ENCODE measurements at places on chromosomes 16 and 17.

GRCh38 chr16:85753559-85753958 lies 2.7 kb upstream of the C16orf74 start:
- DNase-seq = no peak

DNA sequence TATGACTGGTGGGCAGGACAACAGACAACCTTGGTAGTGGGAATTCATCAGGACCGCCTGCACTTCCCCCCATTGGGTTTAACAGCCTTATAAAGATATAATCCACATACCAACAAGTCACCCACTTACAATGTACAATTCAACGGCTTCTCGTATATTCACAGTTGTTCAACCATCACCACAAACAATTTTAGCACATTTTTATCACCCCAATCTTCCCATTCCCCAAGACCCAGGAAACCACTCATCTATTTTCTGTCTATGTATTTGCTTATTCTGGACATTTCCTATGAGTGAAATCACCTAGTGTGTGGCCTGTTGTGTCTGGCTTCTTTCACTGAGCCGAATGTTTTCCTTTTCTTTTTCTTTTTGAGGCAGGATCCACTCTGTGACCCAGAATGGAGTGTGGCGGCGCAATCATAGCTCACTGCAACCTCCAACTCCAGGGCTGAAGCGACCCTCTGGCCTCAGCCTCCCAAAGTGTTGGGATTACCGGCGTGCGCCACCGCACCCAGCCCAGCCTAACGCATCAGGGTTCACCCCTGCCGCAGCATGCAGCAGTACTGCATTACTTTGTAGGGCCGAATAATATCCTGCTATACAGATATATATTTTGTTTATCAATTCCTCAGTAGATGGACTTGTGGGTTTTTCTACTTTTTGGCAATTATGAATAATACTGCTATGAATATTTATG lies 10.9 kb downstream of the ANKS3 start:
- DNase-seq = no peak

- no peak for DNase-seq
Measured at GRCh38 chr16:88303890-88304819, 78.6 kb upstream of the ZNF469 start.

- DNase-seq = no peak
Measured at GRCh38 chr17:28972437-28972836, 21.1 kb upstream of the PHF12 start.

DNA sequence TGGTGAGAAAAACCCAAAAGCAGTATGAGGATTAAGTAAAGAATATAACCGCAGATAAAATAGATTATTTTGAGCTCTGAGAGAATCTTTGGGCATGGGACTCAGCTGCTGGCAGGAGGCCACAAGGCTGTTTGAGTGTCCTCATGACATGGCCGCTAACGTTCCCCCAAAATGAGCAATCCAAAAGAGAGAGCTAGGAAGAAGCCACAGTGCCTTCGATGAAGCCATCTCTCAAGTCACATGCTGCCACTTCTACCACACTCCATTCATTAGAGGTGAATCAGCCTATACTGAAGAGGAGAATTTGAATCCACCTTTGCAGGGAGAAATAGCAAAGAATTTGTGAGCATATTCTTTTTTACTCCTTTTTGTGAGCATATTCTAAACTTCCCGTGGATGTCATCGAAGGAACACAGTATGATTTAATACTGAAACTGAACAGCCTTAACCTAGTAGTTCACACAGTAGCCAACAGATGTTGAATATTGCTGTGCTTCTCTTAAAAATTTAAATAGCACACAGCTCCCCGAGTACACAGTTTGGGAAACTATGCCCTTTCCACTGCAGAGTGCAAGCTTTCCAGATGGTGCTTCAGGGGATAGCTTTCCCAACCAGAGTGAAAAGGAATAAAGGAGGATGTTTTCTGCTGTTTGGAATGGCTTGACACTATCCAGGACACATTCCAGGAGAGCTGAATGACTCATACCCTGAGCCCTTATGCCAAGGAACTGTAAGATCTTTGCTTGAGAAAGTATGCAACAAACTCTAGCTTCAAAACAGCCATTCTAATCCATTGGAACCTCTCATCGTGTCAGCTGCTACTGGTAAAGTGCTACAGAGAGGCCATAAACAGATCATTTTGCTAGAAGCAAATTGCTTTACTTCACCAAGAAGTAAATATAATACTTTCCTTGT lies 33.9 kb downstream of the ANKFY1 start:
- no peak for DNase-seq

GRCh38 chr16:50103764-50104163 lies 38.0 kb downstream of the HEATR3 start:
- DNase-seq = no peak

DNA sequence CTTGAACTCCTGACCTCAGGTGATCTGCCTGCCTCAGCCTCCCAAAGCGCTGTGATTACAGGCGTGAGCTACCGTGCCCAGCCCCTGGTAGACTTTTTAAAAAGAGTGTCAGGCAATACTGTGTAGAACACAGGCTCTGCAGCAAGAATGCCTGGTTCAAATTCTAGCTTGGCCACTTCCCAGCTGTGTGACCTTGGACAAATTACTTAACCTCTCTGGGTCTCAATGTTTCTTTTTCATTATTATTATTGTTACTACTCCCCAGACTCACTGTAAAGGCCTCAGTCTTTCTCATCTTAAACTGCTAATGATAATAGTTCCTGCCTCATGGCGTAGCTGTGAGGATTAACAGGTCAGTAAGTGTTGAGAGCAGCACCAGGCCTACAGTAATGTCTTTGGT lies 114.3 kb downstream of the LITAF start:
- DNase-seq = no peak

- no peak for DNase-seq
Measured at GRCh38 chr17:31272236-31272635, 24.8 kb downstream of the OMG start.

DNA sequence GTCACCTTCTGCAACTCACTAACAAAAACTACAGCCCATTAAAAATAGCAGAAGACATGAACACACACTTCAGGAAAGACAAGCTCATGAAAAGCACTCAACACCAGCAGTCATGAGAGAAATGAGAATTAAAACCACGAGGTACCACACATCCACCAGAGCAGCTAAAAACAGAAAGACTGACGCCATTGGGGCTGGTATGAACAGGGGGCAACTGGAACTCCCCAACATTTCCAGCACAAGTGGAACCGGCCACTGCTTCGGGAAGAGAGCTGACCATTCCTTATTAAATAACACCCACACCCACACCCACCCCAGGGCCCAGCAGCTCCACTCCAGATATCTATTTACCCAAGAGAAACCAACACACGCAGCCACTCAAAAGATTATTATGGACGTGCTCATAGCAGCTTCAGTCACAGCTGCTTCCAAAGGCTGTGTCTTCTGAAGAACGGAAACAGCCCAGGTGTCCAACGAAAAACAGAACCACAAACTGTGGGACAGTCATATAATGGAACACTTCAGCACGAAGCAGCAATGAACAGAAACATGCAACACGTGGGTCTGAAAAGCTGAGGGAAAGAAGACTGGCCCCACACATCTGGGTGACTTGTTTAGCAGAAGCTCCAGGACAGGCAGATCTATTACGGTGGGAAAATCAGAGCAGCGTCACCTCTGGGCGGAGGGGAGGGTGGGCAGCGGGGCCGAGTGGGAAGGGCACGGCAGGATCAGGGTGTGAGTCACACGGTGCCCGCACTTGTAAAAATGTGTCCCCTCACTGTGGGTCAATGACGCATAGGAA lies 41.1 kb downstream of the KLHDC4 start:
- DNase-seq = no peak

DNA sequence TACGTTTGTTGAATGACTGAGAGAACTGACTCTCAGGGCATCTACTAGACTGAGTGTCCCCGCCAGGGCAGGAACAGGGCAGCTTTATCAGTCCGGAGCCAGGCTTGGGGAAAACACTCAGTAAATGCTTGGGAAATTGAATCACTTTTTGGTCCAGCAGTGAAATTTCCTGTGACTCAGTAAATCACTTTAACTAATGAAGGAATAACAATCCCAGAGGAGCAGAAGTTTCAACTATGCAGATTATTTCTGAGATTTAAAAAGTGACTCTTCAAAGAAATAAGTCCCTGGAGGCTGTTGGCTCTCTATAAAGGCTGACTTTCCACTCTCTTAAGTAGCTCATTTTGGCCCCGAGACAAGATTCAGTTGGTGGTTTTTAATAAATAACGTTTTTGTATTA lies 101.8 kb downstream of the FOXL1 start:
- no peak for DNase-seq

DNA sequence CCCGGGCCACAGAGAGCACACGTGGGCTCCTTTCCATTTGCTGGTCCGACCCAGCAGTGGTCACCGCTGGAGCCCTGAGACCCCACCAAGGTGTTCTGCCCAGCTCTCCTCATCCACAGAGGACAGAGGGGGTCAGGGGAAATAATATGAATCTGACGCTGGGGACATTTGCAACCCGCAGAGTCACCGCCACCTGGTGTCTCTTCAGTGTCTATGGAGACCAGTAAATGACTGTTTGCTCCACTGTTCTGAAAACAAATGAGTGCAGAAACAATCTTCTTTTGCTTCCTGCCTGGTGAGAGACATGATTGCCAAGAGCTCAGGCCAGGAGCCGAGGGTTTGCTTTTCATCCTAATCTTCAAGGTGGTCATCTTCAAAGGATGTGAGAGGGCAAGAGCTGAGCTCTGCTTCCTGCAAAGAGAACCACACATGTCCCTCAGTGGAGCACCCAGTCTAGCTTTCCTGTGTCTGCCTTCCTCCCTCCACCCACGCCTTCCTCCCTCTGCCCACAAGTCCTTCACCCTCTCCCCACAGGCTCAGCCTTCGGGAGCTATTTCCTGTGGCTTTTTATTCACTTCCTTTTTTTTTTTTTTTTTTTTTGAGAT lies 14.7 kb upstream of the KLHDC4 start:
- DNase-seq = no peak

DNA sequence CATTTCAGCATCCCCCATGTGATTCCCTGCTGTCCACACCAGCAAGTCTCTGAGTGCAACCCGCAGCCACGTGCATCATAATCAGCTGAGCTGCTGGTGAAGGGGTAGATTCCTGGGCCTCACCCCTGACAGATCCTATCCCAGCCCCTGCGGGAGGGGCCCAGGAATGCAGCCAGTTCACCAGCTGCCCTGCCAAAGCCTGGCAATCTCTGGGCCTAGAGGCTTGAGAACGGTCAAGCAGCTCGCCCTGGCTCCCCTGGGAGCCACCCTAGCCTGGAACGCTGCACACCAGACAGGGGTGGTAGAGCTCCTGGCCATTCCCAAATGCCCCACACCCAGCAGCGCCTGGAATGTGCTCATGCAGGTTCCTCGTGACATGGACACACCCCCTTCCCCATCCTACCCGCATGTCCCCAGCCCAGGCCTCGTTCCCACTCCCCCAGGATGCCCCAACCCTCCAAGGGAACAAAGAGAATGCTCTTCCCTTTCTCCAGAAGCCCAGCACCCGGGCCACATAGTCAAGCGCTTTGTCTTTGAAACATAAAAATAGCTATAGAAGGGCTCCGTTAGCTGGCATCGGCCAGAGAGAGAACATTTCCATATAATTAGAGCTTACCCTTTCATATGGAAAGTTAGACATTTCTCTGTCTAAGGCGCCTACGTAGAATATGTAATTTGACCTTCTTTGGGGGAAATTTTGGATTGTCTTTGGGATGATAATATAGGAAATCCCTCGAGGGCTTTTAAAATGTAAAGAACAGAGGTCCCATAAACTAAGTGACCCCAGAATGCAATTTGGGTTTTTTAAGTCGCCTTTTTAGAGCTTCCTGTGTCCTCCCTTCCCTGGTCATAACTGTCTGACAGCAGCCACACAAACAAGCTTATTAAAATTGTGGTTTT lies 3.4 kb downstream of the CEP295NL start:
- no peak for DNase-seq

DNA sequence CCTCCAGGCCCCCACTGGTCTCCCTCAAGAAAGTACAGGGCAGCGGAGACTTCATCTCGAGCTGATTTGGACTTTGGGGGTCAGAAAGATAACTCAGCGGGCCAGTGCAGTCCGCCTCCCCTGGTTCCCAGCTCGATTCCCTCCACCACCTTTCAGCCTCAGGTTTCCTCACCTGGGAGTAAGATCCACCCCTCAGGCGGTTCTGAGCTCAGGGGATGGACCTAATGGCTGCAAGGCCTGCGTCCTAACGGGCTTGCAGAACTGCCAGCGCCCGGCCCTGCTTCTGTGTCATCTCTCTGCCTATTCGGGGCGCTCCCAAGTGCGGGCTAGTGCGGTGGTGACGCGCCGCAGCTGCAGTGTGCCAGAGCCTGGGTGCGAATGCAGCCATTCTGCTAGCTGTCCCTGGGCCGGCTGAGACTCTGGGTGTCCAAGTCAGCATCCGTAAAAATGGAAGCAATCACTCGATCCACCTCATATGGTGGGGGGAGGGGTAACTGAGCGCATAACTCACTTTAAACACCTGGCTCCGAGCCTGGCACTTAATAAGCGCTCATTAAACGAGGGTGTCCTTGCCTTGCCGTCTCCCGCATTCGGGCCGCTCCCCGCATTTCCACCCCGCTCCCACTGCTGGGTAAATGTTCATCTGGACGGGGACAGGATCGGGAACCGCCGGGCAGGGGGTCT lies 129.6 kb upstream of the LHX1 start:
- DNase-seq = no peak

DNA sequence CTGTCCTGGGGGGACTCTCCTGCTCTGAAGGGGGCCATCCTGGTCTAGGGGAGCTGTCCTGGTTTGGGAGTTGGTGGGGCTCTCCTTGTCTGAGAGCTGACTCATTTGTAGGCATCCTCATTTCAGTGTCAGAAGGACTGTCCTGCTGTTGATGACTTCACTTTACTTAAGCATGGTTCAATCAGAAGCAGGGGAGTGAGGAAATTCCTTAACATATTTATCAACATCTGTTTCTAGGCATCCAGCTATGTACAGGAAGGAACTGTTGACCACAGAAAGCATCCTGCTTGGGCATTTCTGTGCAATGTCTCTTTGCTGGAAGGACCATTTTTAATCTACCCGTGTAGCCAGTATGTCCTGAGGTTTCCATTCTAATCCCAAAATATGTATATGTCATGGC lies 502.7 kb upstream of the HSBP1 start:
- DNase-seq = no peak

DNA sequence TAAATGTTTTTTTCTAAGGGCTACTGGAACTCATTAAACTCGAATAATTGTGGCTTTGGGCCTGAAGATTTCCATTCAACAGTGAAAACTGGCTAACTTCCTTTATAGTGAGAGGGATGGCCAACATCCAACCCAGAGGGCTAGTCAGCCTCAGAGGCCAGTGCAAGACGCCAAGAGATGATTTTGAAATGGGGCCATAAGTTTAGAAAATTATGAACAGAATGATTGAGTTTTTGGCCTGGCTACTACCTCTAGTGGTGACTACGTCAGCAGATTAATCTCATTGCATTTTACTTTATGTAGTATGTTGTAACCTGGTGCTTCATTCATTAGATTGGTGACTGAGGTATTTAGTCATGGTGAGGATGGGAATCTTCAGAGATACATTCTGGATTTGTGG lies 28.4 kb downstream of the HAPSTR1 start:
- no peak for DNase-seq
